ENCODE measurements at places on chromosomes 13 and 19.
A peak's percentile ranks its signal among the peaks of the same experiment; 100 is the strongest.

DNA sequence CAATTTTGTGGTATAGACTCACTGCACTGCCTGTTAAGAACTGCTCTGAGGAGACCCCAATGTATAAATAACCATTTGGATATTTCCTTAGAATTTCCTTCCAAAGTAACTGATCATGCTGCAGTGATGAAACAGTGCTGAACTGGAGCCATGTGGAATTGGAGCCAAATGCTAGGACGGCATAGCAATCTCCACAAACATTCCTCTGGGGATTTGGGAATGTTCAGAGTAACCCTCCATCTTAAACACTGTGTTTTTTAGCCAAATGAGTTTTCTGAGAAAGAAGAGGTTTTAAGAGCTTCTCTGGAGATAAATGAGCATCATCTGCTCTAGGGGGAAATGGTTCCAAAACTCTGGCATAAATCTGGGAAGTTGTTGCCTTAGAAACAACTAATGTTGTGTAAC lies 98.2 kb downstream of the OLFM4 start:
- DNase-seq: no peak

DNA sequence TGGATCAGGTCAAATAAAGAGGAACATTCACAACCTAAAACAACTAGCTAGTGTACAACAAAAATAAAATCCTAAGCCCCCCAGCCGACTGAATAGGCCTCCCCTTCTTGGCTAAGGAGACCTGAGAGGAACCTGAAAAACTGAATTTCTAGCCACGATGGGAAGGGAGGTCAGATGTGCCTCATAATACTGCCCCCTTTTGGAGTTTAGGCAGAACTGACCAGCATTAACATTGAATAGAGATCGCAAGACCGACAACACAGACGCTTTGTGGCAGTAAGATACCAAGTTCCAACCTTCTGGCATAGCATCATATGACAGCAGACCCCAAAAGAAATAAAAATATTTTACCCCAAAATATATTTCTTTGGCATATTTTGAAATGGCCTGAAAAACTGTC lies 15.9 kb downstream of the CBY2 start:
- DNase-seq: peak; percentile 31

DNA sequence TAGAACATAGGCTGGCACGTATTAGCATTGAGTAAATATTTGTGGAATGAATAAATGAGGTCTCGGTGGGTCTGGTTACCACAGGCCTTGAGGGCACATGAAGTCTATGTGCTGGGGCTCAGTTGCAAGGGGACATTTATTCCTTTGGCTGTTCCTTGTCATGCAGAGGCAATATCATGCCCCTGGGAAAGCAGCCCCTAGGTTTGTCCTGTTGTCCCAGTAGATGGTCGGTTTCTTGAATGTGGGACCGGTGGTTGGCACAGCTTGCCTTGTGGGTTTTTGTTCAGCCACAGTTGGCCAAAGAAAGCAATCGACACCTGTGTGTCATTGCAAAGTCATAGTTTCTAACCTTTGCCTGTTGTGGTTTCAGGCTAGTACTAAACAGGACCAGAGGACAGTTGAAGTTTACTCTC lies 24.7 kb upstream of the GPR183 start:
- no peak for DNase-seq

DNA sequence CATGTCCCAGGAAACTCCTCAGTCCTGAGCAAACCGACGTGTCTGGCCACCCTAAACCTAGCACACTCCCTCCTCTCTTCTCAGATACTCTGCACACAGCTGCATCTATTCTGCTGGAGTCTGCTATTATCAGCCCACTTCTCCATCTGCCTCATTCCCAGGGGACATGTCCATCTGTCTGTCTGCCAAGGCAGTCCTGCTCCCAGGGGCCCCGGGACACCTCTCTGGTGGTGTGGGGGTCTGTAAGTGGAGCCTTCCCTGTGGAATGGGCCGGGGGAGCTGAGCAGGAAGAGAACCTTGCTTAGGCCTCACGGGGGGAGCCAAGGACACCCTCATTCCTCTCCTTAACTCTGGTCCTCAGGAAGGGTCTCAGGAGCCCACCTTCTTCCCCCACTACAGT lies 72.7 kb downstream of the ERICH6B start:
- DNase-seq: no peak

DNA sequence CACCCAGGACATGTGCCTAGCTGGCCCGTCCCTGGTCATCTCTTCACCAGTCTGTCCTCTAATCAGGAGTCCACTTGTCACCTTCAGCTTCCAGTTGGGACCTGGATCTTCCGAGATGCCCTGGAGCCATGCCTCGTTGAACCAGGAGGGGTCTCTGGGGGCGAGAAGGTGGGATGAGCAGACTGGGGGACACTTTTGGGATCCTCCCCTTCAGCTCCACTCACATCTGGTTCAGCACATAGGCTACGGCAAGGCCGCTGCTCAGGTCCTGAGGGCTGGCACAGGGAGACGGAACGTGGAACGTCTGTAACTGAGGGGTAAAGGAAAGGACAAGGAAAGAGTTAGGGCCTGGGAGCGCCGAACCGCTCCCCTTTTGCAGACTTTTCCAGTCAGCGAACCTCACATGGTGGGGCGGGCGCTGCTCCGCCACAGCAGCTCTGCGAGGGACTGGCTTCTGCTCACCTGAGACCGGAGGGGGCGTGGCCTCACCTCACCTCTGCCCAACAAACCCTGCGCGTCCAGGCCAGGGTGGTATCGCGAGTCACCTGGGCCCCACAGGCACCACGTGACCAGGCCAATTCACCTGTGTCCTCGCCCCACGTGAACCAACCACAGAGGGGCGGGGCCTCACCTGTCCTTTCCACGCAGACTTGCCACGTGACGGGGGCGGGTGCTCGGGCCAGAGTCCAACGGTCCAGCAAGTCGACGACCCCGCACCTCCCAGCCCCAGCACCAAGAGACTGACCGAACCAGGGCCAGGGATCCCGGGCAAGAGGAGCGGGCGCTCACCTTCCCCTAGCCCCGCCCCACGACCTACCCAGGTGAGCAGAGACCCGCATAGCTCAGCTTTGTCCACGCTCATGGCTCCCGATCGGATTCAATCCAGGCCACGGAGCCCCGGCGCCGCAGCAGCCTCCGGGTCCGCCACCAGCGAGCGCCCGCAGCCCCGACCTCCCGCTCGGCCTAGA lies at the start of gene HOOK2:
Gene HOOK2 (minus strand): TSS at position 965 of the 968 bp plus-strand sequence. CDS start 103 bp downstream, at position 862.
- DNase-seq: no peak

GRCh38 chr13:92843549-92843948 lies 383.1 kb upstream of the GPC6 start:
- no peak for DNase-seq

DNA sequence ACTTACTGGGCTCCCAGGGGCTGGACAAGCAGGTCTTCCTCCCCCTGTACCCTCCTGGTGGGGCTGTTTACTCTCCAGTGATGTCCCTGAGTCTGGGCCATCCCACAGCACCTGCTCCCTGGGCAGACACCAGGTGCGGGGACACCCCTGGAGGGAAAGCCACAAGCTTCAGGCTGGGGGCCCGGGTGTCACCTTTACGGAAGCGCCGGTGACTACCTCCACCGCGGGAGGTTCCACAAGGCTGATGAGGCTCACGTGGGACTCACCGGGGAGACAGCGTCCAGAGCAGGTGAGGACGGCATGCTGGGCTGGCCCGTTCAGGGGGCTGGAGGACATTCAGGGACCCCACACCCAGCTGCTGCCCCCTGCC lies 24.9 kb downstream of the NFILZ start:
- DNase-seq: no peak

DNA sequence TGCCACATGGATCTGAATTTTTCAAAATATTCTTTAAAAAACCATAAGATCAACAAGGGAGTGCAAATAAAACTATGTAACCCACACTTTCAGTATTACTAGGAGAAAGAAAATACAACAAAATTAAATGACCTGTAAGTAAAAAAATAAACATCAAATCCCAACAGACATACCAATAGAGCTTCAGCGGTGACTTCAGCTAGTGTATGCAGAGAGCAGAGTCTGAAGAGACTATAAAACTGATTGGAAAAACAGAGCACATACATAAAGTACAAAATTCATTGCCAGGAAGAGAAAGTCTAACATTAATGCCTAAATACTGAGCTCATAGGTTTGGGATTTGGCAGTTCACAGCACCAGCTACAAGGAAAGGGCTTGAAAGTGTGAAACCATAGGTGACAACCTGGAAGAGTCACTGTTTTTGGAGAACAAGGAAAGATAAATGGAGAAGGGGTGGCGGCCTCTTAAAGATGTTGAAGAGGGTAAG lies 291.1 kb downstream of the LMO7 start:
- DNase-seq: no peak

- DNase-seq: no peak
These were observed 1.6 kb downstream of the AMH start for GRCh38 chr19:2250766-2251105.

- DNase-seq: peak; percentile 41
These were observed 232.0 kb downstream of the B3GLCT start for GRCh38 chr13:31431722-31432137.

DNA sequence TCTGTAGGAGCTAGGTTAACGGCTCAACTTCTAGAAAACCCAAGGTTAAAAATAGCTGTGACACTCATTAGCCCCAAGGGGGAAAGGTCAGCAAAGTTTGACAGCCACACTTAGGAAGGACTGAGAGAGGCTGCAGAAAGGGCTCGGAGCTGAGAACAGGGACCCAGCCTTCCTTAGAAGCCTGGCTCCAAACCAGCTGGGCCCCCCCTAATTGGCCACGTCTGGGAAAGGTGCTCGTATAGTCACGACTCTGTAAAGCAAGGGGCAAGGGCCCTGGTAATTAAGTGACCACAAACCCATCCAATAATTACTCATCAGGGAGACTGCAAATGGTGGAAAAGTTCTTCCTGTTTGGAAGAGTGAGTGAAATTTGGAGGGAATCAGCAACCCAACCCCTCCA lies 90.5 kb downstream of the RNASEH2B start:
- DNase-seq: no peak

- no peak for DNase-seq
These were observed 1668.9 kb upstream of the MIR17HG start for GRCh38 chr13:89678466-89679121.

GRCh38 chr13:44147233-44147632 lies 226.4 kb upstream of the SERP2 start:
- no peak for DNase-seq

GRCh38 chr13:25118378-25118905 lies 22.5 kb downstream of the PABPC3 start:
- DNase-seq: no peak

DNA sequence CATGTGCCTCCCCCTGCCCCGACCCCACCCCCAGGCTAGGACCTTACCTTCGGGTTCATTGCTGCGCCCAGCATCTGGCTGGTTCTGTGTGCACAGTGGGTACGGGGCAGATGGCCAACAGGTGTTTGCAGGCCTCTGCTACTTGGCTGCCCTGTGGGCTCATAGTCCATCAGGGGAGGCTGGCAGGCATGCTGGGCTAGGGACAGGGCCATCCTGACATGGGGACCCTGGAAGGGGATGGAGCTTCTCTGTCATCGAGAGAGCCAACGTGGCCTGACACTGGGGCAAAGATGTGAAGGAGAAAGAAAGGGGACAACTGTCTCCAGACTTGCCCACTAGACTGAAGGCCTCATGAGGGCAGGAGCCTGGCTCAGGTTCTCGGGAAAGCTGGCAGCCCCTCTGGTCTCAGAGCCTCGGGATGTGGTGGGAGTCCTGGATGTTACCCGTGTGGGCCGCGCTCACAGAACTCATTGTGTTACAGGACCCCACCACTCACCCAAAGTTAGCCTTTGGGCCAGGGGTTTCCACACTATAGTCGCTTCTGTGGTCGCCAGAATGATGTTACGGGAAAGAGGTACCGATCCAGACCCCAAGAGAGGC lies 4.7 kb downstream of the ZNF536 start:
- DNase-seq: no peak

GRCh38 chr13:72886272-72887067 lies 104.5 kb downstream of the PIBF1 start:
- peak; percentile 13 for DNase-seq

DNA sequence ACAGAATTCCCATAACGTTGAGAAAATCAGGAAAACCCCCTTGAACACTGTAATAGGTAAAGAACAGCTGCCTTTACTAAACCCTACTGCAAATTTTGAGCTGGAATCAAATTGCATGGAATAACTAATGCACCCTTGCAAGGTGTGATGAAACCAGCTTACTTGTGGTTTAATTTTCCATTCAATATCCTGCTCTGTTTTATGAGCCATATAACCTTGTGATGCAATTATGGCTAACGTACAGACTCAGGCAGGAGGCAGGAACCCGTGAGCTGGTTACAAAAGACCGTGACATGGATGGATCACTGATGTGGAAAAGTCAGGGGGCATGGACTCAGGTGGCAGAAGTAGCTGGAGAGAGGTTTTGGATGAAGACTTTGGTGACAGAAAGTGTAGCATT lies 438.6 kb downstream of the COG6 start:
- DNase-seq: no peak

DNA sequence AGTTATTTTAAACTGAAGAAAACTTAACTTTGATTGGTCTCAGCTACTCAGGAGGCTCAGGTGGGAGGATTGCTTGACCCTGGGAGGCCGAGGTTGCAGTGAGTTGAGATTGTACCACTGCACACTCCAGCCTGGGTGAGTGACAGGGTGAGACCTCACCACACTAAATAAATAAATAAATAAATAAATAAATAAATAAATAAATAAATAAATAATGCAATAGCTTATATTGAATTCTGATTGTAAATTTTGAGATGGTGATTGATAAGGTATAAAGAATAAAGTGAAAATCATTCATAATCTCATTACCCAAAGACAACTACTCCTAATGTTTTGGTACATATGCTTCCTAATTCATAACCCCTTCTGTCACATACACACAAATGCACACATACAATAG lies 58.1 kb downstream of the TUBA3C start:
- DNase-seq: no peak

DNA sequence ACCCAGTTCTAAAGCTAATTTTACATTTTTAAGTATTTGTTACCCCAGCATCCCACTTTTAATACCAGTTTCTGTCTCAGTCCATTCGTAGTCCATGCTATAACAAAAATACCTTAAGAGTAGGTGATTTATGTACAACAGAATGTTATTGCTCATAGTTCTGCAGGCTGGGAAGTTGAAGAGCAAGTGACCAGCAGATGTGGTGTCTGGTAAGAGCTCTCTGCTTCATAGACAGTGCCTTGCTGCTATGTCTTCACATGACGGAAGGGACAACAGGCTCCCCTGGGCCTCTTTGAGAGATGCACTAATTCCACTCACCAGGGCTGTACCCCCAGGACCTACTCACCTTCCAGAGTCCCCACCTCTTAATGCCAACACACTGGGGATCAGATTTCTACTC lies 96.6 kb downstream of the COL4A2 start:
- DNase-seq: no peak

DNA sequence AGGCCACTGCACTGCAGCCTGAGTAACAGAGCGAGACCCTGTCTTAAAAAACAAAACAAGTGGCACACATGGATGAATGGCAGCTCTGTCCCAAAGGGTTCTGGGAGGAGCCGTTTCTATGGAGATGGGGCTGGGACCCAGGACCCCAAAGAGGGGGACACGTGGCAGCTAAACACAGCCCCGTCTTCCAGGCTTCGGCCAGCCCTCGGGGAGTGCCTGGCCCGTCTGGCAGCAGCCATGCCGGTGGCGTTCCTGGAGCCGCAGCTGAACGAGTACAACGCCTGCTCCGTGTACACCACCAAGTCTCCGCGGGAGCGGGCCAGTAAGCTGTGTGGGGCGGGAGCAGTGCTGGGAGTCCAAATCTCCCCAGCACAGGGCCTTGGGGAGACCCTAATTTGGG lies 82.4 kb downstream of the RYR1 start:
- no peak for DNase-seq

Measured in erythroblast (primary cell).